PC-9 (cell line): ENCODE measurements at places on chromosomes 12 and 14. TPM values are rescaled to one million over a fixed set of nuclear protein-coding genes. Genes with fewer than 3 reads are reported as not detected.

The PIWIL1 gene
- total RNA-seq: not detected in 2 replicates

The NKX2-1 gene
- total RNA-seq: not detected in 2 replicates

DNA sequence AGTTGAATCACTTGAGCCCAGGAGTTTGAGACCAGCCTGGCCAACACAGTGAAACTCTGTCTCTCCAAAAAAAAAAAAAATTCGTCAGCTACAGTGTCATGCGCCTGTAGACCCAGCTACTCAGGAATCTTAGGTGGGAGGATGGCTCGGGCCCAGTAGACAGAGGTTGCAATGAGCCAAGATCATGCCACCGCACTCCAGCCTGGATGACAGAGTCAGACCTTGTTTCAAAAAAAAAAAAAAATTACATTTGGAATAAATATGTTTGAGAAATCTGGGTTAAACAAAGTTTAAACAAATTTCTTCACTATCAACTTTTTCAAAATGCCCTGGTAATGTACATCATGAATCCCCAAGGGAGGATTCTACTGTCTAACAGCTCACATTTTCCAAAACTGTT lies 187.0 kb upstream of the RASSF8 start:
- DNase-seq: no peak

- no peak for DNase-seq
Measured at GRCh38 chr12:559906-560455, 100.2 kb downstream of the B4GALNT3 start.

DNA sequence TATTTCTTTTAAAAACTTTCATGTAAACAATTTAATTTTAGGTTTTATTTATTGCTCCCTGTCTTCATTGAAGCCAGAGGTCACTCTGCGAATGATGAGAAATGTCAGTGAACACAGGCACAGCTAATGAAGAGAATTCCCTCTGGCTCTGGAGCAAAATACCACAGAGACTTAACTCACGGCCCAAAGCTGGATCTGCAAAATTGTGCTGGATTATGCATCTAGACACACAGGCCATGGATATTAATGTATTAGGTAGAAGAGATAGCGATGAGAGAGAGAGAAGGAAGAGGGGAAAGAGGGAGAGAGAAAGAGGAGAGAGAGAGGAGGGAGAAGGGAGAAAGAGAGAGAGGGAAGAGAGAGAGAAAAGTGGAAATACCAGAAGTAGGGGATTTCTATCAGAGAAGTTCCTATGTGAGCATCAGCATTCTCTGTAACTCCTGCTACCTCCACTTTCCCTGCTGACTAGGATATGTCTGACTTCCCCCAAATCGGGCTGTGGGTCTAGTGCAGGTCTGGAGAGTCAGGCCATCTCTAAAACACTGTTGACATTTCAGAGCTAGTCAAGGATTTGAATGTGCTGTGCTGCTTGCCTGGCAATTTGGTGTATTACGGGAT lies 3.7 kb downstream of the ARHGDIB start:
- no peak for DNase-seq
